Stimulated activated CD8-positive, alpha-beta memory T cell treated with anti-CD3 and anti-CD28 coated beads, Interleukin-4, amount 100 ng/mL, for 1 hour (primary cell): ENCODE measurements at places on chromosomes 4 and X.

DNA sequence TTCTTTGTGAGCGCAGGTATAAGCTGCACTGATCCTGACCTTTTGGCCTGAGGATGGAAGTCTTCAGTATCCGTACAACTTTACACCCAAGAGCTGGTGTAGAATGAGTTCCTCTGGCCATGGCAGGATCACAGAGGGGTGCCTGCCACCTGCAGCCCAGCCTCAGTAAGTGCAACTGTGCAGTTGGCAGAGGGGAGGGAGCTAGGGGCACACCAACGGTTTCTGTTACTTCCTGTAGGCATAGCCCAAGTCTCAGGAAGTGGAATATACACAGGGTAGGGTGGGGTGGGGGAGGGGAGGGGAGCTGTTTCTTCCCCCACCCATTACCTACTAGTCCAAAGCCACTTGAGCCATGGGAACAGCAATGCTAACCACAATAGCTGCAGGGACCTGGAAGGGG, 85.4 kb upstream of the GBA3 start:
- no peak for DNase-seq

DNA sequence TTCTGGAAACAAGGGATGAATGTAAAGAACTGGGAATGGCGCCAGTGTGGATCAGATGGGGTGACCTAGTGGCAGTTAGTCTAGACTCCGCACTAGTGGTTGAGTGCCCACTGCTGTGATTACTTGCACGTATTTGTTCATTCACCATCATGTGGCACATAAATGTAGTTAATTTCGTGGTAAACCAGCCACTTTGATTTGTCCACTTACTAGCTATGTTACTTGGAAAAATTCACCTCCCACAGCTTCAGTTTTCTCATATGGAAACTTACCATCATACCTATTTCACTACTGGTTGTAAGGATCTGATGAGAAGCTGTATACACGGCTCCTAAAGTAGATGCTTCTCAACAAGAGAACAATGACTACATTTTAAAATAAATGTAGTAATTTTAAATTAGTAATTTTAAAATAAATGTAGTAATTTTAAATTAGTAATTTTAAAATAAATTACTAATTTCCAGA, 394 bp upstream of the DYNLT3 start:
- no peak for DNase-seq

- no peak for DNase-seq
Observed at GRCh38 chr4:6504900-6505496, 32.6 kb upstream of the PPP2R2C start.

- DNase-seq = no peak
Observed at GRCh38 chrX:136778020-136778419, 2.7 kb downstream of the ARHGEF6 start.

DNA sequence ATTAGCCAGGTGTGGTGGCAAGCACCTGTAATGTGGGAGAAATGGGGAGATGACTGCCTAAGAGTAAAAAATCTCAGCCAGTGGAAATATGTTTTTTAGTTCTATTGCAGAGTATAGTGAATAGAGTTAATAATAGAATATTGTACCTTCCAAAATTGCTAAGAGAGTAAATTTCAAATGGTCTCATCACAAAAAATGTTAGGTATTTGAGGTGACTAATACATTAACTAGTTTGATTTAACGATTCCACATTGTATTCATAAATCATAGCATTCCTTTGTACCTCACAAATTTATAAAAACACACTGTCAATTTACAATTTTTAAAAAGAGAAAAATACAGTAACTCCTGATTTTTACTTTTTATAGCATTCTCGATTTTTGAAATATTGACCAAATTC, 681.5 kb upstream of the EPHA5 start:
- no peak for DNase-seq

DNA sequence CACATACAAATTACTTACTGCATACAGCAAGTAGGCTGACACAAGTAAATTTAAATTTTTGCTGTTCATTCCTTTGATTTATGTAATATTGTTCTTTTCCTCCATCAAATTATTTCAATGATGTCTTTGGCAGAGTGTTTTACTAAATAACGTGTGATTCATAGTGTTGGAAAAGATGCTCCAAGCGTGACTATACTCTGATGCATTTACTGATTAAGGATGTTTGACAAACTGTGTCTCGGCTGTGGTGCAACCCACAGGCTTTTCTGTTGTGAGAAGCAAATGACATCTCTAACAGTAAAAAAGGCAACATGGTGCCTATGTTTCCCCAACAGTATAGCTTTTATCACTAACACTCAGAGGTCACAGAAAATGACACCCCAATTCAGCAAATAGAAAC, 540.9 kb downstream of the PPP4R3C start:
- DNase-seq = no peak

DNA sequence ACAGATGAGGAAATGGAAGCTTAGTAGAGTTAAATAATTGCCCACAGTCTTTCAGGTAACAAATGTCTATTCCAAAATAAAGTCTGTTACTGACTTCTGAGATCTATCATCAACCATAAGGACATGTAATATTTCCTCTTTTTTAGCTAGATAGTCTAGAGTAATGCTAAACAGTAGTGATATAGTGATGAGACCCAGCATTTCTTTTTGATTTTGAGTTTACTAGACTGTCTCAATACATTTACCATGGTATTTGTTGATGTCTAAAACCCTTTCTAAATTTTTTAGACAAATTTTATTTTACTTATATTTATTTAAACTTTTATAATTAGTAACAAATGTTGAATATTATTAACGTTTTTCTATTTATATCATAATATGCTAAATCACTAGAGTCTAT, 465.1 kb upstream of the SLIT2 start:
- DNase-seq = no peak

GRCh38 chr4:29970626-29971025, 749.5 kb upstream of the PCDH7 start:
- DNase-seq = no peak

DNA sequence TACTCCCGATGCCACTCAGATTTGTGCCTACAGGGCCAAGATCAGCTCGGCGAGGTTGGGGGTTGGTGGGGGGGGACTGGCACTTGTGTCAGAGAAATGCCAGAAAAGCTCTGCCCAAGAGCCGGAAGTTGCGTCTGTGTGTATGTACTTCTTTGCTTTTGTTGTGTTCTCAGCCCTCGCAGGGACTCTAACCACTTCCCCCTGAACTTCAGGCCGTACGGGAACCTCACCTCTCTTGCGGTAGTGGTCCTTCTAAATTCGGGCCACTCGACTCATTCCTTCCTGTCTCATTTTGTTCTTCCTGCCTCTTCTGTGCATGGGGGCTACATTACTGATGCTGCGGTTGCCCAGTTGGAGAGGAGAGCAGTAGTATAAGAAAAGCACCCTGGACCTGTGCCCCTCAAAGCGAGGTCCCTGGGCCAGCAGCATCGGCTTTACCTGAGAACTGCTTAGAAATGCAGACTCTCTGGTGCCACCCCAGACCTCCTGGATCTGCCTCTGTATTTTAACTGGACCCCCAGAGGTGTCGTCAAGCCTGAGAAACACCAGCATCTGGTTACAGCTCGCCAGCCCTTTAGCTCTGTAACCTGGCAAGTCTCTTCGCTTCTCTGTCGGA, 146.3 kb upstream of the RPS6KA3 start:
- peak; percentile 7 for DNase-seq

DNA sequence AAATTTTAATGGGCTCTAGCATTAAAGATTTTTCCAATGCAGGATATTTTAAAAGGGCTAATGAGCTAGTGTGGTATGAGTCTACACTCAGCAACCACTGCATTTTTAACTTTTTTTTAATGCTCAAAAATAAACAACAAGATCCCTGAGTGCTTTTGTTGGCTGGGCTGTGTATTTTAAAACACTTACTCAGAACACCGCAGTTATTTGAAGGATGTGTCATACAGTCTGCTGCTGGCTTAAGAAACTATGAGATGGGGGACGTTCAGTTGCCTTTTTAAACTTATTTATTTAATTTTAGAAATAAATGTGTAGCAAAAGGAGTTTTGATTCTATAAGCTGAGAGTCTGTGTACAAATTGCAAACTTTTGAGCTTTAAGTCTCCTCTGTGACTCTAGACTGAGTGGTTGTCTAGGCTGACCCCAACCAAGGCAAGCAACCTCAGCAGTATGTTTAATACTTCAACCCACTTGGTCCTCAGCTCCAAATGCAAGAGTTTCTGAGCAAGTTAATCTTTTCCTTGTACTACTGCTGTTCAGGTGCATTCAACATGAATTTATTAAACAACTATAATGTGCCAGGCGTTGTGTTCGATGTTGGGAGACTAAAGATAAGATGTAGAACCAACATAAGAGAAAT, 278.6 kb upstream of the DIPK2B start:
- no peak for DNase-seq

DNA sequence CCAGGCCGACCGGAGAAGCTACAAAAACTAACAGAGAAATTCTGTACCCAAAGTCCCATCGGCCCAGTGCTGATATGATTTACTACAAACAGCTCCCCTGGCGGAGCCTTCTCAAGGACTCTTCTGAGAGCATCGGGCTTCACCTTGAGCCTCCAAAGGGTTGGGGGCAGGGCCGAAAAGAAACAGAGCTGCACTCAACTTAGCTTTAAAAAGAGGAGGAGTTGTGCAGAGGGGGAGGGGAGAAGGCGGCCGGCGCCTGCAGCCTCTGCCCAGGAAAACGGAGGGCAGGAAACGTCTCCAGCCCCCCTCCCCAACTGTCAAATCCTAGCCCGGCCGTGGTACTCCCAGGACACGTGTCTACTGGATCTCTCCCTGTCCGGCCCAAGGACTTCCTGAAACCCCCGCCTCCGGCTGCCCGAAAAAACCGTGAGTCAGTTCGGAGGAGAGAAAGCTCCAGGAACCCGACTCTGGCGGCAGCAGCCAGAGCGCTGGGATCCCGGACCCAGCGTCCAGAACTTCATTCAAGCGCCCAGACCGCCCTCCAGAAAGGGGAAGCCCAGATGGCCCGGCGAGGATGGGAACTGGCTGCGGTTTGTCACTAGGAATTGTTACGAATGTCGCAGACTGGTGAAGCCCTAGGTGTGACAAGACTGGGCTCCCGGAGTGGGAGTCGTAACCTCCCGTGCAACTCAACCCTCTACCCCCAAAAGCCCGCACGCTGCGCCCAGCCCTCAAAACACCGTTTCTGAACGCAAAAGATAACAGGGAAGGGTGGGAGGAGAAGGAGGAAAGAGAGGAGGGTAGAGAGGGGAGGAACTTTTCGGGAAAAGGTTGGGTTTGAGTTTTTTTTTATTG, 973 bp downstream of the ADAMTS3 start:
- no peak for DNase-seq

DNA sequence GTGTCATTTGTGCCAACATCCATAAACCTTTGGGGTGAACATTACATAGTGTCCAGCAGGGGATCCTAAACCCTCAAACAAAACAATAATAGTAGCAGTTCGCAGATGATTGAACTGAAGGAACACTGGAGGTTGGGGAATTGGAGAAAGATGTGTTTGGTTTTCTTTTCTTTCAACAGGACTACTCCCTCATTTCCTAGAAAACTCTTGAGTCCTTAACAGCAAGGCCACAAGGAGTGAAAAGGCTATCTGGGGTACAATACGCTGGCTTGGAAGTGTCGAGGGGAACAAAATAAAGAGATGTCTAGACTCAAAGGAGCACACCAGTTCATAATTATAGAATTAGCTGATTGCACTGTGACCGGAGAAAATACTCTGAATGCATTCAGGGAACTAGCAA, 72.1 kb downstream of the IDS start:
- DNase-seq = no peak

GRCh38 chrX:20227116-20227515, 39.6 kb downstream of the RPS6KA3 start:
- DNase-seq = no peak

DNA sequence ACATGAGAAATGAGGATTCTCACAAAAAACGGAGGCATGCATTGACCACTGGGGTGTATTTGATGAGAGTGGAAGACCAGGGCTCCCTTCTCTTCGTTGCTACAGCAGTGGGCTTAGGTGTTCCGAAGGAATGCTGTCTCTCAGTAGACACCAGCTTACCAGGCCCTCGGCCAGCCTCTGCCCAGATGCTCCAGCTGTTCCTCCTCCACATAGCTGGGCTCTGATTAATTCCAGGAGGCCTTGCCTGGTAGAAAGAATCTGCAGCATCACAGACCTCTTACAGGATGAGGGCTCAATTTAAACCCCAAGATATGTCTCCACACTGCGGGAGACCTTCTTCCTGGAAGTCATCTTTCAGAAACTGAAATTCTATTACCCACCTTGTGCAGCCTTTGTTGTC, 346.6 kb upstream of the TENM3 start:
- no peak for DNase-seq

DNA sequence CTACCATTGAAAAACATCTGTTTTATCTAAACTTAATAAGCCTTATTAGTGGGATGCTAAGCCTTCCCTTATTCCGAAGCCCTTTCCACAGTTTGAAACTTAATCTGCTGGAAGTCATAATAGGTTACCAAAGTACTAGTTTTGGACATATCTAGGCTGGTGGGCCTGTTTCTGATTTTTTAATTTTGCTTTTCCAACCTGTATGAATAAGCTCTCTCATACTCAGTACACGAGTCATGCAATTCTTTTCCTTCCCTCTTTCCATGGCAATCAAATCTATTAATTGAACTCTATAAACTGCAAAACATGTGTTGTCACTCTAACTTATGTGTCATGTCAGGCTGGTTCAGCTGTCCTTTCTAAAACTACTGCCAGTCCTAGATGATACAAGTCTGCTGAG, 91.0 kb downstream of the AMMECR1 start:
- no peak for DNase-seq

DNA sequence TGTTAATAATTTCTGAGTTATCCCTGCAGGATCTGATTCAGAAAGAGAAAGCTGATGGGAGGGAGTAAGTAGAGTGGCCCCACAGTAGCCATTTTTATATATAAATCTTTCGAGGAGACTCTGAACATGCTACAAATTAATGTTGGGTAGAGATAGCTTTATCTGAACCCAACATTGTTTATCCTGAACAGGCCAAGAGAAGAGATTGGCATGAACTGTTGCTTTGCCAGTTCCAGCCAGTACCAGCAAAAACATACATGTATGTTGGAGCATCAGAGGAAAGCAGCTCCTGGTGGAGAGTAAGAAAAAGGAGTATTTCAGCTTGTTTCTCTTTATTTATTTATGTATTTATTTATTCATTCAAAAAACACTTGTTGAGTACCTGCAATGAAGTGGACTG, 1.6 kb downstream of the MAOA start:
- no peak for DNase-seq

- no peak for DNase-seq
Observed at GRCh38 chrX:154430479-154430878, 2.0 kb downstream of the ATP6AP1 start.

DNA sequence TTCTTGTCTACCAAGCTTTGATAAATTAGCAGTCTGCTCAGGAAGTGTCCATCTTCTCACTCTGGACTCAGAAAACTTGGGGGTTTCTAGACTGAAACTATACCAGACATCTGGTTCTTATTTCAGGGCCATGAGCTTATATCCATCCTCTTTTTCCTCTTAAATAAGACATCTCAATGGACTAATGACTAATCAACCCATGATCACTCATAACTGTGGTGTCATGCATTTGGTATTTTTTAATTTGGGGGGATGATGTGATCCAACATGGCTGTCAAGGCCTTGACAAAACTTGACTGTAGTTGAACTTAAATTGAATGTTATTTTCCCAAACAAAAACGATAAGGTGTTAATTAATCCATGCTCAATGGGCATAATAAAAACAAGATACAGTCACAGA, 87.8 kb downstream of the GPRASP3 start:
- DNase-seq = no peak

GRCh38 chrX:68912113-68912512, 83.3 kb downstream of the EFNB1 start:
- DNase-seq = no peak

GRCh38 chr4:16893141-16893651, 5.2 kb downstream of the LDB2 start:
- DNase-seq = no peak

GRCh38 chr4:88027611-88028608, 20.5 kb downstream of the PKD2 start:
- no peak for DNase-seq
